ENCODE measurements at places on chromosomes 2 and 18.

DNA sequence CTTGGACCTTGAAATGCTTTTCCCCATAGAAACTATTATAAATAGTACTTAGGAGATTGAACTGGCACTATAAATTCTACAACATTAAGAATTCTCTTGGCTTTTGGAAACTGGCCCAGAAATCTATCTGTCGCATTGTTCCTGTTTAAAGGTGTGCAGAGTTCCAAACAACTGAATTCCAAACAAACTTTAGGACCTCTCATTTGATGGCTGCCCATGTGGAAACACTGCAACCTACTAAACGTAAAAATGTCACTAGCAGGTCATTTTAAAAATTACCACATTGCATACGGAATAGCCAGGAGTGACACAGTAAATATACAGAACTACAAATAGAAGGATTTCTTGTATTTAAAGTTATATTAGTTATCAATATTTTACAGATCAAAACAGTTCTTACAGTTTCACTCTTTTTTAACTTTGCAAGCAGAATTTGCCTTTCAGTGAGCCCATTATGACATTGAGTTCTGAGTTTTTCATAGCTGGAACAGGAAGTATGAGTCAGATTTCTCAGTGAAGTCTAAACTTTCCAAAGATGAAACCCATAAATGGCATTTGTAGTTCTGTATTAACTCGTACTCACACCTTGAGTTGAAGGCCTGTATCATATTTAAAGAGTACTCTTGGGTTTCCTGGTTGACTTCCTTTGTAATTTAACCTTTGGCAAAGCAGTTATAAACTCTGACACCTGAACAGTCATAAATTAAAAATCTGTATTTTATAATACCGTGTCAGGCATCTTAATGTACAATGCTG lies 142.3 kb upstream of the BOD1L2 start:
- no peak for DNase-seq

GRCh38 chr2:109724533-109725460 lies 69.3 kb upstream of the RGPD5 start:
- no peak for DNase-seq

GRCh38 chr2:109322641-109323040 lies 193.6 kb downstream of the SH3RF3 start:
- no peak for DNase-seq

GRCh38 chr2:211816754-211817153 lies 721.8 kb downstream of the ERBB4 start:
- DNase-seq = no peak

- DNase-seq = no peak
Measured at GRCh38 chr2:144711630-144712549, 192.0 kb upstream of the ZEB2 start.

GRCh38 chr2:115552726-115553125 lies 1110.3 kb downstream of the DPP10 start:
- DNase-seq = no peak

DNA sequence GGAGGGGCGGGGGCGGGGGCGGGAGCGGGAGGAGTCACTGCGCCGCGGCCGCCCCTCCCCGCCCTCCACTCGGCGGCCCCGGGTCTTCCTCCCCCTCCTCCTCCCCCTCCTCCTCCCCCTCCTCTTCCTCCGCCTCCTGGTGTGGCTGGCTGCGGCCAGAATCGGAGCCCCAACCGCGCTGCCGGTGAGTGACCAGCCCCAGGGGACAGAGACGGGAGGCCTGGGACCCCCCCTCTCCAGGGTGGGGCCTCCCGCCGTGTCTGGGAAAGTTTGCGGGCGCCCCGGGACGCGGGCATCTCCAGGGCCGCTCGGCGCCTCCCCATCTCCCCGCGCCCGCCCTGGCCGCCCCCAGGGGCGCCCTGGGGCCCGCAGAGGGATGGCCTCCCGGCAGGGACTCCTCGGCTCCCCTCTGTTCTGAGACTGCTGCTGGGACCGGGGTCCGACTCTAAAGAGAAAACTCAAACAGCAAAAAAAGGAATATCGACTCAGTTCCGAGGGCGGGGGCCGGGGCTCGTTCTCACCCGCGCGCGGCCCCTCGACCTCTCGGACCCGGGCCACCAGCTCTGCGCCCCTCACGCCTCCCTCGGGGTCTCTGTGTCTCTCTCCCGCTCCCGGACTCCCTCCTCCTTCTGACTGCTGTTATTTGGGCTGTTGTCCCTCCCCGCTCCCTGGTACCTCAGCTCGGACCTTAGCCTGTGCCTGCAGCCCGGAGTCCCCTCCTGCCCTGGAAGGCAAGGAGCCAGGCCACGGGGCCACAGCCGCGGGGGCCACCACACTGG lies at the start of gene STON1:
TSS of gene STON1 (plus strand) at position 122 of the 779 bp plus-strand sequence. CDS start 50,480 bp downstream, outside the sequence.
- peak; percentile 74 for DNase-seq

GRCh38 chr2:55965276-55965675 lies 41.7 kb upstream of the EFEMP1 start:
- no peak for DNase-seq

DNA sequence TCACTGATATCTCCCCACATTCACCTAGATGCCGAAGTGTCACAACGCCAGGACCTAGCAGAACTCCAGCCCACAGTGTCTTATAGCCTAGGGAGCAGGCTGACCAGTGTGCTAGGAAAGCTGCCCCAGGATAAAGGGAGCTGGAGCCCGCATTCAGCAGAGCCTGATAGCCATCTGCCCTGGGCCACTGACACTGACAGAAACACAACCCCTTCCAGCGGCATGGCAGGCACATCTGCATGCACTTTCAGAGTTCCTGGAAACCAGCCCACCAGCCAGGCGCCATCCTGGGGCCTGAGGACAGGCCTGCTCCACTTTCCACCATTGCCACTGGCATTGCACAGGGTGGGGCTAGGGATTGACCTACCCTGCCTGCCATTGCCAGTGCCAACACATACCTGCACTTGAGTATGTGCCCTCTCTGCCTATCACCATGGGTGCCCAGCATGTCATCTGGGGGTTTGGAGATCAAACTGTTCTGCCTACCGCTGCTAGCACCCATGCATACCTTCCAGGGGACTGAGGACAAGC lies 290.1 kb upstream of the KLHL14 start:
- DNase-seq = no peak

GRCh38 chr18:51006948-51007789 lies 22.8 kb upstream of the SMAD4 start:
- no peak for DNase-seq

GRCh38 chr2:46302005-46302695 lies 4.9 kb downstream of the EPAS1 start:
- DNase-seq = no peak

GRCh38 chr2:241492174-241492565 lies 16.2 kb downstream of the STK25 start:
- no peak for DNase-seq

DNA sequence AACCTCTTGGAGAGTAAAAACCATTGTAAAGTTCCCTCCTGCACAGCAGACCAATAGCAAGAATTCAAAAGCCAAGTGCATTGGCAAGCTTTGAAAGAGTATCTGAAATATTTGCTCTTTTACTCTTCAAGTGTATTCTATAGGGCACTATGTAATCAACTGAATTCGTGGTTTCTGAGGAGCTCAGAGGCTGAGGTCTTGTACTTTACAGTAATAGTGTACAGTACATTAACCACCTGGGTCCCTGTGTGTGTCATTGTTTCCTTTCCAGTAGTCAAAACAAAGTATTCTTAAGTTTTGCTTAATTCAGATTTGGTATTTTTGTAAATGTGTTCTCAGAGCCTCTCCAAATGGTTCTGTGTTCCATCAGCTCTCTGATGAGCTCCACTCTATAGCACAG lies 769.7 kb downstream of the LRRTM4 start:
- no peak for DNase-seq

DNA sequence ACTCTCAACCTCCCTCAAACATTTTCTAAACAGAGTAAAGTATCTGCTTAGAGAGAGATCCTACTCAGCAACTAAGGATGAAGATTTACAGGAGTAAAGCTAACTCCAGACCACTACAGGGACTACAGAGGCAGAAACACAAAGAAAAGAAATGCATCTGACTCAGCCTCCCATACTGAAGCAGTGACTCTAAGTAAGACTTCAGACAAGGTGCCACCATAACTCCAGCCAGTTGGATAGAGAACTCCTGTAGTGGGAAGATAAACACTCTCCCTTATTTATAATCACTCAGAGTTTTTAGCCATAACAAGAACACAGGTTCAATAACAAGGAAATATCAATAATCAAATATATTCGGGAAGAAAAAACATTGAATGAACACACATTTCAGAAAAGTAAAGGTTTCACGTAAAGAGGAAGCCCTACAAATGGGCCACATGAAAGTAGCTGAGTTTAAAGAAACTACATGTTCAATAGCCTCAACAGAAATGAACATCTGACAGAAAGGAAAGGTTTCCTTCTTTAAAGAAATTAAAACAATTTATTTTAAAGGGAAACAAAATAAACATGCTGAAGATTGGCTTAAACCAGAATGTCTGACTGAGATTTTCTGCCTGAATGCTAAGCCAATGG lies 519.9 kb downstream of the KCNJ3 start:
- DNase-seq = no peak

GRCh38 chr2:96505231-96505889 lies at the start of gene NEURL3:
Gene NEURL3, minus strand, starts transcription at chr2:96505357. Its CDS starts 71 bp downstream, at chr2:96505286.
- DNase-seq = no peak

DNA sequence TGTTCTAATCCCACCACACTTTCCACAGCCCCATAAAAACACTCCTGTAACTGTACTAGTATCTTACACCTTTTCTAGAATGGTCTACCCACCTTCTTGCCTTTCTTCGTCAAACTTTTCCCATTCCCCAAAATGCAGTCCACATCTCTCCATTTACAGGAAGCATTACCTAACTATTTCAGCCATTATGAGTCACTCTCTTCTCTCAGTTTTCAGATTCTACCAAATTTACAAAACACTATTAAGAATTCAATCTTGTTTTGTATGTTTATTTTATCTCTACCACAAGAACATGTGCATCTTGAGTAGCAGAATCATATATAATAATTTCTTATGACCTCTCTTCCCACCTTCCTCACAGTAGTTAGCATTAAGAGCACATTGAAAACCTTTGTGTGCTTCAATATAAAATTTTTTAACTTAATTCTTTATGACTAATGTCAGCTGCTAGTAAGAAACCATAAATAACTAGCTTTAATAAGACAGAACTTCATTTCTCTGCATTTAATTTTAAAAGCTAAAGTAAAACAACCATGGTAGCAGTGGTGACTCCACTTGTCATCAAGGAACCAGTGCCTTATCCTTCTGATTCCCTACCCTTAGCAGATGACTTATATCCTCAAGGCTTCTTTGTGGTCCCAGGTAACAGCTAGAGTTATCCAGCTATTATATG lies 56.6 kb upstream of the MAP2 start:
- no peak for DNase-seq

DNA sequence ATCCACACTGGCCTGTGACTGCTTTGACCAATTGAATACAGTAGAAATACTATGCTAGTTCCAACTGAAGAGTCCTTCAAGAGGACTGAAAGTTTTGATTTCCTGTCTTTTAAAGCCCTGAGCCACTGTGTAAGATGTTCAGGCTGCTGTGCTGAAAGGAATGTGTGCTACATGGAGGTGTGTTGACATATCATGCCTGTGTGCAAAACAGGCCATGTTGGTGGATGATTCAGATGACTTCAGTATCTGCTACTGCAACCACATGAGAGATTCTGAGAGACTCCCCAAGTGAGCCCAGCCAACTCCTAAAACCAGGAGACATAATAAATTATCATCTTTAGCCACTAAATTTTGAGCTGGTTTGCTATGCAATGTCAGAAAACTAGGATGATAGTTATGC lies 662.9 kb downstream of the ZEB2 start:
- no peak for DNase-seq

DNA sequence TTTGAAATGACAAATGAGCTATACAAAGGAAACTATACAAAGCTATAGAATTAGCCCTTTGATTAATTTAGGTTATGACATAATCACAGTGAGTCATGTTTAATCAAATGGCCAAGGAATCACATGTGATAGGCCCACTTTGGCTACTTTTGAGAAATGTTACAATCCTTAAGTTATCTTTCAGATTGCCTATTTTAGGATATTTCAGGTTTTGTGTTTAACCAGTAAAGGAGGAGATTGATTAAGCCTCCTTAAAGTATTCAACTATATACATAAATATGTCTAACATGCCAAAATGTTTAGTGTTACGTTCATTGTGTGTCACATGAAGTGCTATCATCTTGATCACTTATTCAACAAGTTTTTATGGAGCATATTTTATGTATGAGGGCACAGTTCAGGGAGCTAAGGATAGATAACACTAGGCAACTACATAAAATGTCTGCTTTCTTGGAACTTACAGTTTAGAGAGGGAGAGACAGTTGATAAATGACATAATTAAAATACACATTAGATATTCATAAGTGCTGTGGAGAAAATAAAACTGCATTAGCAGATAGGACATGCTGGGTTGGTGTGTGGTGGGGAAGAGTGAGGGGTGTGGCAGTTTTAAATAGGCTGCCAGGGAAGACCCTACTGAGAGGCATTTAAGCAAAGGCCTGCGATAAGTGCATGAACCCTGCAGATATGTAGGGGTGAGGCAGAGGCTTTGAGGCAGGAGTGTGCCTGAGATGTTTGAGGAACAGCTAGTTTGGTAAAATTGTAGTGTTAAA lies 77.2 kb downstream of the LTBP1 start:
- no peak for DNase-seq

GRCh38 chr2:170170281-170171040 lies 7.5 kb upstream of the MYO3B start:
- peak; percentile 72 for DNase-seq

- DNase-seq = no peak
Measured at GRCh38 chr18:42080340-42080739, 125.3 kb downstream of the PIK3C3 start.

DNA sequence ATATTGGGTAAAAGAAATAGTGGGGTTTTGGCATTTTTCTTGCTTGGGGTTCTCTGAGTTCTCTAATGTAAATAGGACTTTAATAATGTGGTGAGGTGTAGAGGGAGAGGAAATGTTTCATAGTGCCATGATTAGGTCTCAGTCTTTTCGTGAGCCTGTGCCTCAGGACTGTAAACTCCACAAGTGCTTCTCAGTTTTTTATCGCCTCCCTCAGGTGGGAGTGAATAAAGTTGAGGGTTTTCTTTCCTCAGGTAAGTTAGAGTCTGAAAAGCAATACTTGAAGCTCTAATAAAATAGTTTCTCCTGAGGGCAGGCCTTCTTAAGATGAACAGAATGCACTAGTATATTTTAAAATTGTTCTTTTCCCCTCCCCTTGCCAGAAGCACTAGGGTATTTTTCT lies 243.1 kb upstream of the SETBP1 start:
- no peak for DNase-seq

DNA sequence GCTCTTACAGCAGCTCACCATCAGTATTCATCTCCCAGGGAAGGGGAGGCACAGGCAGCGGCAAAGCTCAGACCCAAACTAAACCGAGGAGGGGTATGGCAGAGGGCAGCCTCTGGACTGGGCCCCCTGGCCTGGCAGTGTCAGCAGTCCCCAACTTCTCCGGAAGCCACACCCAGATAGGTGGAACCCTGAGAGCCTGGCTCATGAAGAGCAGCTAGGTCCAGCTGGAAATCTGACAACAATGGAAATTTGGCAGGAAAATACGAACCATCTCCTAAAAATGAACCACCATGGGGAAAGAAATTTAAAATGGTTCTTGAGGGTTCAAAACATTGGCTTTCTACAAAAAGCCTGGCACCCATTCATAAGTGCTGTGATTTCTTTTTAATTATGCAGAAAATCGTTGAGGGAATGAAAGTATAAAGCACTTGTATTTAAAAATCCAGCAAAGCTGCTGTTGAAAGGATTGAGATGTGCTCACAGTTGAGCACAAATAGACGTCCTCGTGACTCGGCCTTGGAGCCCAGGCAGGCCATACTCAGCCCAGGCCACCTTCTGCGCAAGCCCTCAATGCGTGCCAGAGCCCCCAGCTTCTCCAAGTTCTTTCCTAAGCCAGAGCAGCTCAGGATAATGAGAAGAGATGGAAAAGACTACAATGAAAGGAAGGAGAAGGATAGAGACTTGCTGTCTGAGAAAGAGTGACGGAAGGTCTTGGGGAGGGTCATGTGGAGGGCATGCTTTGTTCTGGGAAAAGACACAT lies 93.0 kb downstream of the COL6A3 start:
- DNase-seq = no peak

Data from D341Med (cell line).